ENCODE measurements at places on chromosomes 2 and 18. TPM values are rescaled to one million over a fixed set of nuclear protein-coding genes. Genes with fewer than 3 reads are reported as not detected.

GRCh38 chr2:178143481-178143880 lies 31.2 kb downstream of the RBM45 start:
- DNase-seq = no peak

DNA sequence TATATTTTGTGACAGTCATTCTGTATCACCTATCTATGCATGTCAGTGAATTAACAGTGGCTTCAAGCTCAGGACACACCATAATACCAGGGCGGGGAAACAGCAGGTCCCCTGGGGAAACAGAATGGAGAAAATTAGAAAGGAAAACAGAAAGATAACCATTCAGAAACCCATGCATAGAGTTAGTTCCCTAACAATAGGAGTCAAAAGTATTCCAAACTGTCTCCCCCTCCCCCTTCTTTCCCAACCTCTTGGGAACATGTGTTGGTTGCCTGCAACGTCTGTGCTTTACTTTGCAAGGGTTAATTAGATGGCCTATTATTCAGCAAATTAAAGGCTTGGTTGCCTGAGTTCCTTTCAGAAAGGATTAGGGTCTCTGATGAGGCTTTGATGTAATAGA lies 176.4 kb downstream of the MYO3B start:
- no peak for DNase-seq

DNA sequence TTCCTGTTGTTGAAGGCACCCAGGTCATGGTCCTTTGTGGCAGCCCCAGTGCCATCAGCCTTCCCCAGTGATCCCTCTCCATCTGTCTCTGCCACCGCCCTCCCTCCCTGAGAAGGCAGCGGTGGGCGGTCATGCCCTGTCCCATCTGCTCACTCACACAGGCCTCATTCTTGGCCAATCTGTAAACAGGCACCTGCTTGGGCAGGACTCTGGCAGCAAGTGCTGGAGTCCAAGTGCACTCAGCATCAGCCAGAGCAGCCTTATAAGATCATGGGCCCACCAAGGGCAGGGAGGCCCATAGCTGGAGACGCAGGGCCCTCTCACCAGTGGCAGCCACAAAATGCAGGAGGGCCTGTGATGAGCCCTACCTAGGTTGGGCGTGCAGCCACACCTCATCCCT lies 140.9 kb downstream of the TWIST2 start:
- no peak for DNase-seq

DNA sequence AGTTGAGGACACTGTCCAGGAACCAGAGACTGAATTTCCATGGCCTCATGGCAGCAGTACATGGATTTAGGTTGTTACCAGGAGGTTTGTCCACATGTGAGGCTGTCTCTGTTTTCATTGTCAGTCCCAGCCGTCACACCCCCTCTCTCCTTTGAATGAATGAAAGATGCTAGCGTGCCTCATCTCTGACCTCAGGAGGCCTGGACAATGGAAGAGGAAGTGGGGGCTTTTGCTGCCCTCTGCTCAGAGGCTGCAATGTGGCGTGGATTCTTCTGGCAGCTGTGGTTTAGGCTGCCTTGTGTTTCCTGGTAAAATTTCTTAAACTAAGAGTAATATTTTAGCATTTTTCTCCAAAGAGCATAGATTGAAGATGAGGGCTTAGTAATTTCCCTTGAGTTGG lies 47.5 kb downstream of the RAB31 start:
- peak; percentile 26 for DNase-seq

DNA sequence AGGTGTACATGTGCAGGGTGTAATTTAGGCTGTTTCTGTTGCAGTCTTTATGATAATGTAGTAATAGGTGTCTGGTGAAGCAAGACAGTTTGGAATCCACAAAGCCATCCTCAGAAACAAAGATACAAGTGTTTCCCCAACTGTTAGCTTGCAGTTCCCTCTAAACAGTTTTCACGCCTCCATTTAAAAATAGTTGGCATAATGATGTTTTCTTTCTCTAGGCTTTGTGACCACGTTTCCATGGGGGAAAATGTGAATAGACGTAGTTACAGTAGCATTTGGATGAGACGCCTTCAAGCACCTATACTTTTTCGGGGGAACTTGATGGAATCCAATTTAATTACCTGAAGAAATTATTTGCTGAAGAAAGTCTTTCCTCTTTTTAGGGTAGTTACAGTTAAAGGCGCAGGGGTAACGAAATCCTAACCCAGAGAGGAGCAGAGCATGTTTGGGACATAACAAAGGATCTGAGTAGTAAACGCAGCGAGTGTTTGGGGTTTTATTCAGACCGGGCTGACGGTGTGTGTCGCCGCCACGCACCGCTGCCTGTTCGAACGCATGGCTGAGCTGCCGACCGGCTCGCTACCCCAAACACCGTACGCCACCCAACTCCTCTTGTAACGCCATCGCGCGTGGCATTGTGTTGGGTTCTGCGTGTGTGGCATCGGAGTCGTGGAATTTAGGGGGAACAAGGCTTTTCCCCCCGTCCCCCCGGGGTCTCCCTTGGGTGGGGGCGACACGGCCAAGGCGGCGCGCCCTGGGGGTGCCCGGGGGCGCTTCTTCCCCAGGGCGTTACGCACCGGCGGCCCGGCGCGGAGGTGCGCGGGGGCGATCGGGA lies 681 bp upstream of the NRP2 start:
- peak; percentile 90 for DNase-seq

DNA sequence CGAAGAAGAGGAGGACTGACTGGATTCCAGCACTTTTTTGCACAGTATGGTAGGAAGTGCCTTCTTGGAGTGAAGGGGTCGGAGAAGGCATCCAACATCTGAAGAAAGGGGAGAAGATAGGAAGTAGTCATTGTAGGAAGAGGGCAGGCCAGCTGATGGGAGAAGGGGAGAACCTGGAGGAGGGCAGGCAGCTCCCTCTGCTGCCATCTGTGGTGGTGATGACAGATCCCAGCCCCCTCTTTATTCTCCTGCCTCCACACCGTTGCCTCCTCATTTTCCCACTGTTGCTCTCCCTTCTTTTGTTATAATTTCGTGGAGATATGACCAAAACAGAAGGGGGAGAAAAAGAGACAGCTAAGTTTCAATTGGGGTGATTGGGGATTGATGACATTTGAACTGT lies 2.9 kb upstream of the SCYGR2 start:
- DNase-seq = peak; percentile 47

DNA sequence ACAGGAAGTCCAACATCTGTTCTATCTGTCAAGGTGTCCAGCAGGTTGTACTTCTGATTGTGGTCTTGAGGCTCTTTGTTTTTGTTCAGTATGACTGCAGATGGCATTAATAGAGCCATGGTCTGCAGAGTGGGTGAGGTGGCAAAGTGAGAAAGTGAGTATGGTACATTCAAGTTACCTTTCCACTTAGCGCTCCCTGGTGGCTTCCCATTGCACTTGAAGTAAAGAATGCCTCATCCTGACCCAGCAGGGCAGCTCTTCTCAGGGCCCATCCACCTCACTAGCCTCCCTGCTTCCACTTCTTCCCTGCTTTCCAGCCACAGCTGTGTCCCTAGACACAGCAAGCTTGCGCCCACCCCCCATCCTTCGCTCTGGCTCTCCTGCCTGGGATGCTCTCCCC lies 148.0 kb upstream of the ALPP start:
- no peak for DNase-seq

- DNase-seq = no peak
Measured at GRCh38 chr2:64737547-64737946, 83.8 kb upstream of the SERTAD2 start.

DNA sequence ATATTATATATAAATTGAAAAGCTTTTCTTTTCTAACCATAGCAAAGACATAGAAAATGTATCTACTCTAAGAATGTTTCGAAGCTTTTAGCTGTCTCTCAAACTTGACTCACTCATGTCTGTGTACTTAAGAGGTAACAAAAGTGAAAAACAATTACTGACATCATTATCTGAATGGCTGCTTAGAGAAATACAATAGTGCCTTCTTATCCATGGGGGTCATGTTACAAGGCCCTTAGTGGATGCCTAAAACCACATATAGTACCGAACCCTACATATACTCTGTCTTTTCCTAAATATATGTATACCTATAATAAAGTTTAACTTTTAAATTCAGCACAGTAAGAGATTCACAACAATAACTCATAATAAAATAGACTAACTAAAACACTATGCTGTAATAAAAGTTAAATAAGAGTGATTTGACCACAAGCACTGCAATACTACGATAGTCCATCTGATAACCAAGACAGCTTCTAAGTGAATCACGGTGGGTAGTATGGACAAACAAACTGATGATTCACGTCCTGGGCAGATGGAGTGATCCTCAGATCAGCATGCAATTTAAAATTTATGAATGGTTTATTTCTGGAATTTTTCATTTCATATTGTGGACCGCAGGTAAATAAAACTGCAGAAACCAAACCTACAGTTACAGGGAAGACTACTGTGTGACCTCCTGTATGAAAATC lies 246.2 kb downstream of the XIRP2 start:
- no peak for DNase-seq

DNA sequence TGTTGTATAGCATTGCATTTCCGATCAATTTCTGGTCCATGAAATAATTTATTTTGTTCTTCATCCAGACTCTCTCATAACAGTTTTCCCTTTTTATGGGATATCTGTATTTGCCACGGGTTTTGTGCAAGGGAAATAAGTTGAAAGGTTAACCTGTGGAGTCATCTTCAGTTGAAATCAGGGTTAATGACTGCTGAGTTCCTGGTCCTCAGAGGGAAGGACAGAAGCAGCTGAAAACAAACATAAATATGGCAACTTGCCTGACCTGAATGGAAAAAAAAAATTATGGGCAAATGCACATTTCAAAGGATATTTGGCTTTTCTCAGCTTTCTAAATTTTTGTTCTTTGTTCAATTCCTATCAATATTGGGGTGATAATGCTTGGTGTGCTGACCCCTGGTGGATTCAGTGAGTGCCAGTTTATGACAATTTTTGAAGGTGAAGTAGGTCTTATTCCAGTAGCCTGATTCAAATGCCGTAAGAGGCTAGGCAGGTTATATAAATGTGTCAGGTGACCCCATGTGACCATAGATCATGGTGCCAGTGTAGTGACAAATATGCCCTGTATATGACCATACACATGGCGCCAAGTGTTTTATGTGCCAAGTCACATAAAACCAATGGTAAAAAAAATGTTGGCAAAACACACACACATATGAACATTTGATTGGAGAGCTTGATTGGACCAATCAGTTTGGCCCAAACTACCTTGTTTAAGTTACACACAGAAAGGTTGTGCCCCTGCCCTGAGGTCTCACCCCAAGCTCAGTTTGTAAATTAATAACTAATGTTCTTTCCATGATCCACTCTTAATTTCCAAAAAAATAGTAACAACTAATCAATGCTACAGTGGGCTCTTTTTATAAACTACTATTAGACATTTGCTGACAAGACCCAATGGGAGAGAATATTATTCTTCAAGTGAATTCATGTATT lies 47.6 kb upstream of the FAM124B start:
- DNase-seq = no peak

GRCh38 chr2:172849519-172850217 lies 114.0 kb downstream of the RAPGEF4 start:
- DNase-seq = no peak

DNA sequence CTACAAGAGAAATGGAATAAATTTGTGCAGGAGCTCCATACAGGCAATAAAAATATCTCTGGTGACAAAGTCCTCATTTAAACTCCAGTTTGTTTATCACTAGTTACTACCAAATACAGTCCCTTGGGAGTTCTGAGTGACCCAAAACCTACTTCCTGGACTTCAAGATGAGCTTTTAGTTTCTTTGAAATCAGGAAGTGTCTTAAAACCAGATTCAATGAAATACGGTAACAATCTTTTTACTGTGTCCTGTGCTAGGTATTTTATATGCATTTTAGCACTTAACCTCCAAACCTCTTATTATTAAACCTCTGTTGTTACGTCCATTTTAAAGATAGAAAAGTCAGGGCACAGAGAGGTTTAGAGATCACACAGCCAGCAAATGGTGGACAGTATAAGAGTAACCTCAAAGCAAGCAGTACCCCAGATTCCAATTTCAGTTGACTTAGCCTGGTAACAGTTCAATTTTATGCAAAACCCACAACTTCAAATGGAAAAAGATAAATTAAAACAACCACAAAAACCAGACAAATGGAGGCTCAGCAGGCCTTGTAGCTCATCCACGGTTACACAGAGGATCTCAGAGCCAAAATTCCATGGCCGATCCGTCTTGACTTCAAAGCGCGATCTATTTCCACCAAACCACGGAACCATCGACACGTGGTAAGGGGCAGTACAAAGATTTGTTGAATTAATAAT lies 1.3 kb upstream of the KCMF1 start:
- no peak for DNase-seq

GRCh38 chr2:232897598-232898408 lies 27.7 kb downstream of the SNORC start:
- no peak for DNase-seq

DNA sequence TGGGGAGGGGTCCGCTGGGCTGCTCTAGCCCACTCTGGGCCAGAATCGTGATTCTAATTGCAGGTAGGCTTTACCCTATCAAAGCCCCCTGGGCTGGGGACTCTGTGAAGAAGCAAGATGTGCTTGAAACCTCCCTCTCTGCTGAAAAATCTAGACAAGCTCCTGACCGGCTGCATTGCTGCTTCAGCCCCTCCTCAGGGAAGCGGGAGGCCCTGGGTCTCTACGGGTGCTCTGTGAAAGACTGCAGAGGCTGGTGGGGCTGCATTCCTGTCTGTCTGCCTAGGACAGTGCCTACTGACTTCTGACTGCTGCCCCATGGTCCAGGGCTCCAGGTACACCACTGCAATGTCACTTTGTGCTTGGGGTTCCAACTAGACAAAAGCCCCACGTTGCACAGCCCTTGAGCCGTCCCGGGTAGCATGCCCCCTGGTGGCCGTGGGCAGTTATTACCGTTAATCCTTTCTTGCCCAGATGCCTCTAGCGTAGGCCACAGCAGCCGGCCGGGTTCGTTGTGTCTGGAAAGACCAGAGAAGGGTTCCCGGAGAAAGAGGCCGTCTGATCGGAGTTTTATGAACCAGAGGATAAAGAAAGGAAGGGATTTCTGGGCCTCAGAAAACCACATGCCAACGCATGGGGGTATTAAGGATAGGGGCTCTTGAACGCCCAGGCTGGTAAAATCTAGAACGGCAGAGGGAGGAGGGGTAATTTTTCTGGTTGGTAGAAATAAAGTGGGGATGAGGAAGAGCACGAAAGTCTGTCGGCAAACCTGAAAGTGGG lies 15.9 kb upstream of the C1QL2 start:
- no peak for DNase-seq

Gene COA5
- total RNA-seq = 48.2 TPM

Gene SLC4A3
- total RNA-seq = 20.9 TPM

Gene PROM2
- 2.9 TPM for total RNA-seq

Gene GPR35
- total RNA-seq = 1.9 TPM

Gene CAPN14
- total RNA-seq = not detected

Gene CERKL
- not detected for total RNA-seq

Gene SUCLG1
- total RNA-seq = 61.1 TPM

Gene LBX2
- total RNA-seq = 0.99 TPM
